ENCODE measurements at places on chromosomes 3 and 15.

- DNase-seq: no peak
Observed at GRCh38 chr3:194329583-194329965, 21.6 kb downstream of the CPN2 start.

DNA sequence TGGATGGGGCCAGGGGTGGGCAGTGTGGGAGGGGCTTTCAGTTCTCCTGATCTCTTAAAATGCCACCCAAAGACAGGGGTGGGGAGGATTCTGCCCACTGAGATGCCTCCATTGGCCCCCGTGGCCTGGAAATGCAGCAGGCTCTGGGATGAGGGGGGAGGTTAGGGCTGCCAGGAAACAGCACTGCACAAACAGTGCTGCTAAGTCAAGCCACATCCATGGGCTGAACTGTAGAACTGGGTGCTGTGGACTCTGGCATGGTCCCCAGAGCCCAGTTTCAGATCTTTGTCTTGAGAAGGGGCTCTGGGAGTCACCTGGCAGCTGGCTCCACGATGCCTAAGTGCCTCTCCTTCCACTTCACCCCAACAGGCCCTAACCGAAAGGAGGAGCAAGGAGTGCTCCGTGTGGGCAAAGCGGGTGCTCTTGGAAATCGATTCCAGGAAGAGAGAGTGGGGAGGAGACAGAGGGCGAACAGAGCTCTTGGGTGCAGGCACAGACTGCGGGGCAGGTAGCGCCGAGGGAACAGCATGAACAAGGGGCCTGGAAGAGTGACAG lies 7.8 kb downstream of the PLA2G4E start:
- no peak for DNase-seq

DNA sequence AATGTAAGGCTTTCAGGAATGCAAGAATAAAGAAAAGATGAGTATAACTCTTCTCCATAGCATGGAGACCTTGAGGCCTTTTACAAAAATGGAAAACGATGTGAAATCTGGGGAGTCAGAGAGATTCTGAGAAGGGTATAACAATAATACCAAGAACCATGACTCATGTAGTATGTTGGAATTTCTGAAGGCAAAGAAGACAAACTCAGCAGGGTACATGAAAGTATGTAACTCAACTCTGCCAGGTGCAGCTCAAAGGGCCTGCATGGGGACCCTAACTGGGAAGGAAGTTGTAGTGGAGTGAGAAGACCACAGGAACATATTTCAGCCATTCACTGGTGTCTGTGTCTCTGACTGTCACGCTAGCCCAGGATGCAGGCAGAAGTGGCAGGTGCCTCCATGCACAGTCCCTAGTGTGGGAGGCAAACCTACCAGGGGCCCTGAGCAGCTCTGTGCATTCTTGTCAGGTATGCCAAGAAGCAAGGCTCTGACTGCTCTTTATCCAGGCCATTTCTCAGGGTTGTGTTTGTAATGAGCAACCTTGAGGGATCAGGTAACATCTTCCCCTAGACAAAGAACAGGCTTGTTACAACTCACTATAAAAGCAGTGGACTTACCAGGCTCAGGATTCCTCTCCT lies 57.2 kb downstream of the GPR156 start:
- DNase-seq: no peak

GRCh38 chr15:74642348-74642733 lies 26.7 kb downstream of the CLK3 start:
- DNase-seq: no peak

DNA sequence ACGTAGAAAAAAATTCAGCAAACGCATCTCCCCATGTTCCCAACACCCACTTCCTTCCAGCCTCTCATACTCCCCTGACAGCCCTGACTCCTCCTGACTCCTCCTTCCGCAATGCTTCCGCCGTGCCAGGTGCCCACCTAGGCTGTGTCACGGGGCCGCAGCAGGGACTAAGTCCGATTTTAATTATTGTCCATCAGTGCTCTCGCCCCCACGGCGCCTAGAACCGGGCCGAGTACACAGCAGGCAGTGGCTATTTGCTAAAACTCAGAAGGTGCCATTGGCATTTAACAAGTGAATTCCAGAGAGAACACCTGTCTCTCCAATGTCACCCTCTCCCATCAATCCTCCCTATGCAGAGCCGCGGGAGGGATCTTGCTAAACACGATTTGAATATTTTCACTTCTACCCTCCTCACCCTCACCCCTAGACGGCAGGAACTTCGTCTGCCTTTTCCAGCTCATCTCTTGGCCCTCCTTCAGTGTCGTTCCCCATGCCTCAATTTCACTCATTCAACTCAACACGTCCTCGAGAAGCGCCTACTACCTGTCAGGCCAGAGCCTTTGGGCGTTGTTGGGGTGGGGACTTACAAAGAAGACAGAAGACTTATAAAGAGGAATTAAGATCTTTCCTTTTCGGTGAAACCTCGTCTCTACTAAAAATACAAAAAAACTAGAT lies 11.5 kb upstream of the SHF start:
- DNase-seq: no peak

DNA sequence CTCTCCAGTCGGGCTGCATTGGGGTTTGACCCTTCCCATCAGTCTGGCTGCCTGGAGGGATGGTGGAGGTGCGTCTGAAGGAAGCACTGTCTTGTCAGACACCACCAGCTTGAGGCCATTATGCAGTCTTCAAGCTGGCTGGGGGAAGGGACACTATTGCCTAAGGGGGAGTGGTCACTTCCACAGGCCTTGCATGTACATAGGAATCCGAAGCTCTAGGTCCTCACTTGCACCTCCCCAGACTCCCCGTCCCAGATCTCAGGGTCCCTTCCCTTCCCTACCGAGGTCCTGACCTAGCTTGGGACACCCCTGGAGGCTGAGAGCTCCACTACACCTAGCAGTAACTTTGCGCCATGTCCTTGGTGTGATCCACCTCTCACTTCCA lies 48.6 kb upstream of the KLF13 start:
- no peak for DNase-seq

GRCh38 chr15:65832549-65833364 lies 36.5 kb upstream of the RAB11A start:
- peak; percentile 45 for DNase-seq

DNA sequence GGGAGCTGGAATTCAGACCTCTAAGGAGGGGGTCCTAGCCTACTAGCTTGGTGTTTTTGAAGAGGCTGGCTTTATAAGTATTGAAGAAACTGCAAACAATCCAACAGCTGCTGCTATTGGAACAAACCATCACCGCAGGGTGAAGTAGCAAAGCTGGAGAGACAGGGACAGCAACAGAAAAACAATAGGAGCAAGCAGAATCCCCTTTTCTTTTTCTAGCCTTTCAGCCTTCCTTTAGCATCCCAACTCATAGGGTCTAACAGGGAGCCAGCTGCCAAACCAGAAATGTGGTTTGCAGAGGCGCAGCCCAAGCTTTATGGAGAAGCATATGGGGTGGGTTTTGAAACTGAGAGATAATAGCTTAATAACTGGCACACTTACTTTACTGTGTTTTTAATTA lies 106.2 kb upstream of the CHMP2B start:
- no peak for DNase-seq

DNA sequence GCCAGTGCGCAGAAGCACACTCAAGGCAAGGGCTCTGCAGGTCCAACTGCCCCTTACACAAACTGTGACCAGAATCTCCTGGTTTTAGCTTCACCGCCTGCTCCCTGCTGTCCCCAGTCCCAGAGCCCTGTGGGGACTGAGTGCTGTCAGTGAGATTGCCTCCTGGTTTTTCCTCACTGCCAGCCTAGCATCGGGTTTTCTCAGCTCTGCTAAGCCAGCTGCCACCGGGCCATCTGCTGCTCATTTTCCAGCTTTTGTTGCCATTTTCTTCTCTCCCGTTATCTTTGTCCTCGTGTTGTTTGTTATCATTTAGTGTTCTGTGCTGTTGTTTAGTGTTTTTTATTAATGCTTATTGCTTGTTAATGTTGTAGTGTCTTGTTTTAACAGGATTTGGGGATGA lies 79.5 kb upstream of the BLM start:
- DNase-seq: no peak

DNA sequence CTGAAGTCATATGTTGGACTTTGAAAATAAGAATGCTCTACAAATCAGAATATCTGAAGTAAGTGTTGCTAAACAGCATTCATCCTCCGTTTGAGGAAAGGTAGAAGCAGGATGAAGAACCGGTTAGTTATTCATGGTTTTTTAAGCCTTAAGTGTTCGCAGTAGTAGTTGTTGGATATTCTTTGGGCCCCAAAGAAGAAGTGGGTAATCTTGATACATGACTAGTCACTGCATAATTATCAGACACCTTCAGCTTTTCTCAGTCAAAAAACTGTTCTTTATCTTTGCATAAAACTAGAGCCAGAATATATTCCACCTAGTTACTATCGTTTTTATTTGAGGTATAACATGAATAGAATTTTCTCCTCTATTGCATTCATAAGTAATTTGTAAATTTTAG lies 13.8 kb downstream of the RAB5A start:
- DNase-seq: no peak

DNA sequence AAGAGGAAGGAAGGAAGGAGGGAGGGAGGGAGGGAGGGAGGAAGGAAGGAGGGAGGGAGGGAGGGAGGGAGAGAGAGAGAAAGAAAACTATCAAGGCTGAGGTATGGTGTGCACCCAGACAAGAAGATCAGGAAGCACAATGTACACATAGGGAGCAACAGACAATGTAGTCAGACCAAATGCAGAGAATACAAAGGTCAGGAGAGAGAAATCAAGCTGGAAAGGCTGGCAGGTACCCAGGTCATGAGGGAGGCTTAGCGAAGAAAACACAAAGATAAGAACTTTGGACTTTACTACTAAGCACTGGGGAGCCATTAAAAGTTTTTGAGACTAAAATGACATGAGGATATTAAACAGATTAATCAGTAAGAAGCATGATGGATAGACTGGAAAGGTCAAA lies 176.0 kb upstream of the TMCO5A start:
- DNase-seq: no peak

DNA sequence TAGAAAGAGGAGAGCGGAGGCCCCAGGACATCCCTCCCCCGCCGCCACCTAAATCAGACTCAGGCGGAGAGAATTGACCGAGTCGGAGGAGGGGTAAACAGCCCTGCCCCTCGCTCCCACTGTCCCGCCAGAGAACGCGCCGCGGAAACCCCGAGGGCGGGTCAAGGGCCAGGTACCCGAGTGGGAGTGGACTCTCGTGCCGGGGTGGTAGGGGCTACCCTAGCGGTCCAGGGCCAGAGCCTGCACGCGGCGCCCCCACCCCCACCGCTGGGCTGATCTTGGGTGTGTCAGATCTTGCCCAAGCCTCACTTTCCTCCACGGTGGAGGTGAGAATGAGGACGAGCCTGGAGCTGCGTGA lies 19.0 kb downstream of the SPATA12 start:
- no peak for DNase-seq

- DNase-seq: peak; percentile 47
Observed at GRCh38 chr3:120350401-120350941, 1.3 kb upstream of the LRRC58 start.

All from foreskin melanocyte (primary cell).